ENCODE measurements at places on chromosomes 2 and 18. TPM values are rescaled to one million over a fixed set of nuclear protein-coding genes. Genes with fewer than 3 reads are reported as not detected.

DNA sequence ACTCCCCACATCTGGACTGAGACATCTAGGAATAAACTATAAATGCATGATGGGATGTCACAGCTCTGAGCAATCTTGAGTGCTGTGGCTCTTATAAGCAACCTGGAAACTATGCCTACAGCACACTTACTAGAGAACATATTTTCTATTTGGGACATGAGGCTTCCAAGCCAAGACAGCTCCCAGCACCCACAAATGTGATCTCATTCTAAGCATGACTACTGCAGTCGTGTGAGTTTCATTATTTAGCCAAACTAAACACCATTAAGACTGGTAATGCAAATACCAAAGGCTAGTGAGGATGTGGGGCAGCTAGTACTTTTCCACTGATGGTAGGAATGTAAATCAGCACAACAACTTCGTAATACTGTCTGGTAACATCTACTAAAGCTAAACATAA is 72.5 kb downstream of the RTTN start:
- peak; percentile 12 for DNase-seq

DNA sequence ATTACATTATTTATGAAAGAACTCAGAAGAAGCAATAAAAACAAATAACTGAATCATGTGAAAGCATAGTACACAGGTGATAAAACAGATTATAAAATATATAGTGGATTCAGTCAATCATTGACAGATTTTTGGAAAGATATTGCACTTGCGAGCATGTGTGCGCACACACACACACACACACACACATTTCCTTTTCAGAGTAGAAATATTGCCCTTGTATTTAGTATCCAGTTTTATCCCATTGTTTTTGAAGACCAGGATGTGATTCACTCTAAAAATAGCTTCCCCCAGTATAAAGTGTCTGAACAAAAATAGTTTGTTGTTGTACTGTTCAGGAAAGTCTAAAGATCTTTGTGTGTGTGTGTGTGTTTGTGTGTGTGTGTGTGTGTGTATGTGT is 145.5 kb downstream of the CALCRL start:
- peak; percentile 92 for DNase-seq

DNA sequence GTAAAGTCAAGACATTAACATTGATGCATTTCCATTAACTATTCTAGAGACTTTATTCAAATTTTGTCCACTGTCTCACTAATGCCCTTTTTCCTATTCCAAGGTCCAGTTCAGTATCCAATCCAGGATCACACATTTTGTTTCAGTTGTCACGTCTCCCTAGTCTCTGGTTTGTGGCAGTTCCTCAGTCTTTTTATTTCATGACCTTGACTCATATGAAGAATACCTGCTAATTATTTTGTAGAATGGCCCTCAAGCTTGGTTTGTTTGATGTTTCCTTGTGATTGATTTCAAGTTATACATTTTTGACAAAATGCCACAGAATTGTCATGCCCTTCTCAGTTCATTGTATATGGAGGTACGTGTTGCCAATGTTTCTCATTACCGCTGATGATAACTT is 145.2 kb downstream of the FHOD3 start:
- DNase-seq, result no peak

GRCh38 chr18:67359873-67360838 is 156.4 kb downstream of the DSEL start:
- peak; percentile 88 for DNase-seq

DNA sequence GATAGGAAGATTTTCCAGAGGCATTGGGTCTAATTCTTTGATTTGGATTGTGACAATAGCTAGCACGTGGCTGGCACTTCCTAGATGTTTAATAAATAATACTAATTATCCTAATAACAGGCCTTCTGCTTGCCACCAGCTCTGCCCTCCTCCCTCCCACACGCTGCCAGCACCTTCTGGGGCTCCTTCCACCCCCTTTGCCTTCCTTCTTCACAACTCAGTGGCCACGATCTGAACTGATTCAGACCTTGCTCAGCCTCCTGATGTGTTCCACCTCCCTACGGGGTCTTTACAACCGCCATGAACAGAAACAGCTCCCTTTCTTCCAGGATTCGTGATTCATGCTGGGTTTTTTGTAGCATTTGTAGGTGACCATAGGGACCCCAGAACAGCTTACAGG is 310.3 kb upstream of the HS6ST1 start:
- DNase-seq, result no peak

DNA sequence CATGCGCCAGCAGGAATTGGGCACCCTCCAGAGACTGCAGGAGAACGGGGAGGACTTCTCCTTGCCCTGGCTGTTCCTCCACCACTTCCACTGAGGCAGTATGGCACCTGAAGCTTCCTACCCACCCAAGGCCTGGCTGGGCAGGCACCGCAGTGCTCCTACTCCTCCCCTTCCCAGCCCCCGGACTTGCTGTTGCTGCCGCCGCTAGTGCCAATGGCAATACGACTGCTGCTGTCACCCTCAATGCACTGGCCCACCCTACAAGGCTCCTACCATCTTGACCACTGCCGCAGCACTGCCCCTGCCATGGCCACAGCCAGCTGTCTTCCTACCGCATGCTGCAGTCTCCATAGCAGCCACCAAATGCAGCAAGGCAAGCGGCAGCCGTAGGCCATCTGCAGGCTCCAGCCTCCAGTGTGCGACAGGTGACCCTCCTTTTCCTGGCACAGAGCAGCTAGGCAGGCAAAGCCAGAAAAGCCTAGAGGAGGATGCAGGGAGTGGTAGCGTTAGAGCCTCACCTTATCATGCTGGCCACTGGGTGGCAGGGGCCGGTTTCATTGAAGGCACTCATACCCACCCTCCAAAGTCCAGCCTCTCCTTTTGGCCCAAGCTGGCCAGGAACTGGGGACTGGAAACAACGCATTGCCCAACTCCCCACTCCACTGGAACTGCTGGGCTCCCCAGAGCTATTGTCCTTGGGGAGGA is 47.4 kb upstream of the ANKRD62 start:
- no peak for DNase-seq

GRCh38 chr2:233329489-233330135 is 22.0 kb downstream of the SAG start:
- DNase-seq, result no peak

GRCh38 chr18:21391074-21391673 is 149.1 kb downstream of the GREB1L start:
- no peak for DNase-seq

DNA sequence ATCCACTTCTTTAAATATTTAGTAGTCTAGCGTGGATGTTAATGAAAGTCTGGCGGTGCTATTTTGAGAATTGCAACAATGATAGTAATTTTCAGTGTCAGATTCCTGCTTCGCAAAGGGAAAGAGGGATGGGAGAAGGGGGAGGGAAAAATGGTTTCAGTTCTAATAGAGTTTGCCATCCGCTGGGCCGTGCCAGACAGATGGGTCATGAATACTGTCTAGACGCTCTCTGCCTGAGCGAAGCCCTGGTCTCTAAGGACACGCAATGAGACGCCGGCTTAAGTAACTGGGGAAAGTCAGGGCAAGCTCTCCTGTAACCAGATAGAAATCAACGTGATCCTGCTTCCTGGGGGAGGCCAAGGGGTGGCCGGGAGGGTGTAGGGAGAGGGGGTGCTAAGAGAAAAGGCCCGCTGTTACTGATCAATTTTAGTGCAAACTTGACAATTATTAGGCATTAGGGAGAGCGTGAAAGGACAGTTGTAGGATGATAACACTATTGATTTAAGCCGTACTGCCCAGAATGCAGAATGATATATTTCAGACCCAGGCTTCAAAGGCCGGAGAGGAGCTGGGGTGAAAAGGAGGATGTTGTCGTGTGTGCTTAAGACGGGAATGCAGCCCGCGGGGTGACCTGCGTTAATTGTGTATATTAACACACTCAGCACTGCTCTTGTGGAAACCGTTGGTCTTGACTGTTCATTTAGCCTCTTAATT is 229.2 kb downstream of the LDLRAD4 start:
- DNase-seq, result no peak

DNA sequence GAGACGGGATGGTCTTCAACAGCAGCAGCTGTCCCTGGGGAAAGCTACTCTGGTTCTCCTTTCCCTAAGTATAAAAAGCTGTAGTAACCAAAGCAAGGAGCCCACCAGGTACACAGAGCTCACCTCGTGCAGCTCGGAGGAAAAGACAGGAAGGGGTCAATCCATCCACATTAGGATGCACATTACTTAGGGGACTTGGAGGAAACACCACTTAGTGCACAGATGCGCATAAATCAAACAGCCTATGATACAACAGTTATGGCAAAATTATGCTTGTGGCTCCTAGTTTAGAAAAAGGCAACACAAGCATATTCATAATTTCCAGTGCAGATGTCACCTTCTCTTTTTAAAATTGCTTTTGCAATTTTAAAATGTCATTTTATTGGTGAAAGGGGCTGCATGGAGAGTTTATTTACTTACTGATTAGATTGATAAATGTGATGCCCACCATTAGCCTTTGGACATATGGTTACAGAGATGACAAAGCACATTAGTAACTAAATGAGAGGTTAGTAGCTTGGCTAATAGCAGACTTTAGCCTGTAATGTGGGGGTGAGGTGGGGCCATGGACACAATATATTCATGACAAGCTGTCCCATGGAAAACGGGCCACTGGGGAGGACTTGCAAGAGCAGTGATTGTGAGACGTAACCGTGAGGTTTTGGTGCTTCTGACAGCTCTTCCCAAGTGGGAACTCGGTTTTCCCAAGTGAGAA is 199.8 kb downstream of the MYT1L start:
- no peak for DNase-seq

DNA sequence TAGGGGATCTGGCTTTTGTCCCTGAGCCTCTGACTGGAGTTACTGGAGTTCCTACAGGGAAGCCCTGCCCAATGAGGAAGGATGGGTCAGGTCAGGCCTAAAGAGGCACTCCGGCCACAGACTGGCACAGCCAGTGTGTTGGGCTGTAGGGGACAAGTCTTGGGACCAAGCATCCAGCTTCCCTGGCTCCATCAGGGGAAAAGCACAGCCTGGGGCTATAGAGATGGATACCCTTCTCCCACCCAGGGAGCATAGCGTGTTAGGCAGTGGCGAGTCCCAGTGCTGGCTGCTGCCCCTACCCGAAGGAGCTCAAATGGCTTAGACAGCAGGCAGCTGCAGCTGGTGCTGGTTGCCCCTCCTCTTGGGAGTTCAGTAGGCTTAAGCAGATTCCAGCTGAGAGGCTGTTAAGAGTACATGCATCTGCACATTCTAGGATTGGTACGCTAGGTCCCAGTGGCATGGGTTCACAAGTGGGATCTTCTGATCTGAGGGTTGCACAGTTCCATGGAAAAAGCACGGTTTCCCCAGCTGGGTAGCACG is 111.4 kb downstream of the DCDC2C start:
- no peak for DNase-seq

DNA sequence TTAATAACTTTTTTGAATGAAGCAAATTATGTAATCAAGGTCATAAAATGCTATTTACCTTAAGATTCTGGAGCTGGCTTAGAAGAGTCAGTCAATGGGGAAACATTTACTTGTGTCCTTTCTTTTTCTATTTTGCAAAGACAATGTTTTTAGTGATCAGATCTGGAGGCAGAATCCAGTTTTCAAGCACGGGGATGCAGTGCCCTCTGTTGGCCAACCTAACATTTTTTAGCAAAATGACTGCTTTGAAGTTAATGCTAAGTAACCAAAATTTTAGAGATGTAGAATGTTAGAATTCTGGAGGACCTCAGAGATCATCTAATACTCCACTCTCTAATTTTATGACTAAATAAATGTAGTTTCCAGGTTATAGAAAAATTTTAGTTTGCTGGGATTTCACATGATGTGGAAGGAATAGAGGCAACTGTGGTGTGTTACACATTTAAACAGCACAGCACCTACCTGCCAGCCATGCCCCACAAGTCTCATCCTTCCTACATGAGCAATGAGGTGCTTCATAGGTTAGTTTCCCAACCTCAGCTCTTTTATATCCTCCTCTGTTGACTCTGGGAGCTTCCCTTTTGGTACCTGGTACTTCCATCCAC is 23.6 kb upstream of the SLC9A4 start:
- DNase-seq, result no peak

GRCh38 chr18:47180765-47181164 is 4.6 kb upstream of the IER3IP1 start:
- no peak for DNase-seq

DNA sequence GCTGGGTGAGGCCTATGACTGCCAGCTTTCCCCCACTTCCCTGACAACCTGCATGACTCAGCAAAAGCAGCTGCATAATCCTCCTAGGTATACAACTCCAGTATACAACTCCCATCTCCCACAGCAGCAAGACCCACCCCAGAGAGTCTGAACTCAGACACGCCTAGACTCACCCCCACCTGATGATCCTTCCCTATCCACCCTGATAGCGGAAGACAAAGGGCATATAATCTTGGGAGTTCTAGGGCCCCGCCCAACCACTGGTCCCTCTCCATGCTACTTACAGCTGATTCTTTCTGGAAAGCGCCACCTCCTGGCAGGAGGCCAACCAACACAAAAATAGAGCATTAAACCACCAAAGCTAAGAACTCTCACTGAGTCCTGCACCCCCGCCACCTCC is 296.5 kb downstream of the DCC start:
- DNase-seq, result no peak

DNA sequence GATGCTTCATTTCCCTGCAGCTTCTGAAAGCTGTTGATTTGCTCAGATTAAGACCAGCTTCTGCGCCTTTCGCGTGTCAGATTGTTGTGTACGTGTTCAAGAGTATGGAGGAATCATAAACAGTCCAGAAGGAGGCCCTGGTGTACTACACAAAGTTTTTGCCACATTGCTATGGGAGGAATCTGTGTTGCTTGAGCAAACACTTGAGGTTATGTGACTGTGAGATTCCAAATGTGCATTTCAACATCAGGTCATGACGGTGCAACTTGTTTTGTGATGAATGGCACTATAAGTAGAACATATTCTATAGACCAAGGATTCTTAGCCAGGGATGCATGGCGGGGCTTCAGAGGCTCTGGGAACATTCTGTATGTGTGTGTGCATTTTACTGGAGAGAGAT is 35.0 kb downstream of the SRSF7 start:
- no peak for DNase-seq

DNA sequence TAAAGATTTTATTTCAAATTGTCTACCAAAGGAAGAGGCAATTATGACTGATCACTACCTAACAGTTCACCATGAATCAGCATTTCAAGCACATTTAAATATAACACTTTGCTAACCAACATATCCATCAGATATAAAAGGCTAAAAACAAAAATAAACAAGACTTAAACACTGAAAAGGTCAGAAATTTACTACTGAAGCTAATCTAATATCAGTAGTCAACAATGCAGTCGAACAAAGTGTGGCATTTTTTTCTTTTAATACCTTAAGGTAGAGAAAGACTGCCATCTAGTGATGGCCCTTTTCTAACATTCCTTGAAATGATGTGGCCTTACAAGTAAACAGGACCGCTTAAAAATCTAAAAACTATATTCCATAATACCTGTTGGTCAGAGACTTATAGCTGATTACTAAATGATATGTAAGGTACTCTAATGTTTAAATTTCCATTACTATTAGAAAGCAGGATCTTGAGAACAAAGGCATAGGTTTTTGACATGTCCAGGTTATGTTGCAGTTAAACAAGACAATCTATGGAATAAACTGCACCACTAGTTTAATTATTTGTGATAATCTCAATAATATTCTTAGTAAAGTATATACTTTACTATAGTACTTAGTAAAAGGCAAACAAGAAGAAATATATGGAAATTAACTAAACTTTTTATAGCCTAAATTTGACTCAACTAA is 80.0 kb downstream of the EXOC6B start:
- peak; percentile 71 for DNase-seq

- no peak for DNase-seq
These were observed 31.0 kb downstream of the CENPA start for GRCh38 chr2:26816893-26817292.

TTLL4 gene
- 14.8 TPM for total RNA-seq

ZNF142 gene
- 28.7 TPM for total RNA-seq

ARHGAP28 gene
- total RNA-seq, result 16.5 TPM

CPO gene
- total RNA-seq, result 0.48 TPM

RAB27B gene
- total RNA-seq, result 0.99 TPM

LINC00305 gene
- 2.6 TPM for total RNA-seq

AOX1 gene
- 3.8 TPM for total RNA-seq

LBX2 gene
- total RNA-seq, result 4.3 TPM
